ENCODE measurements at places on chromosomes 4 and X.

GRCh38 chr4:114281164-114281960 is 301.9 kb upstream of the ARSJ start:
- H3K36me3 ChIP-seq = no peaks in the 10 kb centered on the region
- no peak overlapping the region for H3K27ac ChIP-seq
- no peak overlapping the region for H3K4me3 ChIP-seq
- DNase-seq = no peak

DNA sequence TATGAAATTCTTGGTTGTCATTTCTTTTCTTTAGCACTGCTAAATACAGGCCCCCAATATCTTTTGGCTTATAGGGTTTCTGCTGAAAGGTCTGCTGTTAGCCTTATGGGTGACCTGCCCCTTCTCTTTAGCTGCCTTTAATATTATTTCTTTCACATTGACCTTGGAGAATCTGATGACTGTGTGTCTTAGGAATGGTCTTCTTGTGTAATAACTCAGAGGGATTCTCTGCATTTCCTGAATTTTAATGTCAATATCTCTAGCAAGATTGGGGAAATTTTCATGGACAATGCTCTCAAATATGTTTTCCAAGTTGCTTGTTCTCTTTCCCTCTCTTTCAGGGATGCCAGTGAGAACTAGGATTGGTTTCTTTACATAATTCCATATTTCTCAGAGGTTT is 292.4 kb downstream of the SLC7A11 start:
- no peaks in the 10 kb centered on the region for H3K36me3 ChIP-seq
- no peak overlapping the region for H3K4me3 ChIP-seq
- H3K4me1 ChIP-seq = no peaks in the 10 kb centered on the region
- DNase-seq = no peak

GRCh38 chr4:189278597-189279165 is 662.0 kb upstream of the FRG1 start:
- H3K4me3 ChIP-seq = no peak overlapping the region
- DNase-seq = no peak
- H3K4me1 ChIP-seq = no peaks in the 10 kb centered on the region
- H3K27me3 ChIP-seq = no peaks in the 10 kb centered on the region

GRCh38 chr4:146334862-146335449 is 120.6 kb downstream of the REELD1 start:
- no peaks in the 10 kb centered on the region for H3K27me3 ChIP-seq
- H3K4me1 ChIP-seq = peaks cover 11% of the 10 kb centered on the region
- no peak overlapping the region for H3K27ac ChIP-seq
- DNase-seq = no peak
- no peak overlapping the region for H3K4me3 ChIP-seq
- H3K36me3 ChIP-seq = no peaks in the 10 kb centered on the region

- H3K36me3 ChIP-seq = no peaks in the 10 kb centered on the region
- DNase-seq = no peak
- no peak overlapping the region for H3K4me3 ChIP-seq
- H3K4me1 ChIP-seq = no peaks in the 10 kb centered on the region
- H3K27ac ChIP-seq = no peak overlapping the region
Measured at GRCh38 chr4:169418846-169419245, 148.1 kb upstream of the SH3RF1 start.

DNA sequence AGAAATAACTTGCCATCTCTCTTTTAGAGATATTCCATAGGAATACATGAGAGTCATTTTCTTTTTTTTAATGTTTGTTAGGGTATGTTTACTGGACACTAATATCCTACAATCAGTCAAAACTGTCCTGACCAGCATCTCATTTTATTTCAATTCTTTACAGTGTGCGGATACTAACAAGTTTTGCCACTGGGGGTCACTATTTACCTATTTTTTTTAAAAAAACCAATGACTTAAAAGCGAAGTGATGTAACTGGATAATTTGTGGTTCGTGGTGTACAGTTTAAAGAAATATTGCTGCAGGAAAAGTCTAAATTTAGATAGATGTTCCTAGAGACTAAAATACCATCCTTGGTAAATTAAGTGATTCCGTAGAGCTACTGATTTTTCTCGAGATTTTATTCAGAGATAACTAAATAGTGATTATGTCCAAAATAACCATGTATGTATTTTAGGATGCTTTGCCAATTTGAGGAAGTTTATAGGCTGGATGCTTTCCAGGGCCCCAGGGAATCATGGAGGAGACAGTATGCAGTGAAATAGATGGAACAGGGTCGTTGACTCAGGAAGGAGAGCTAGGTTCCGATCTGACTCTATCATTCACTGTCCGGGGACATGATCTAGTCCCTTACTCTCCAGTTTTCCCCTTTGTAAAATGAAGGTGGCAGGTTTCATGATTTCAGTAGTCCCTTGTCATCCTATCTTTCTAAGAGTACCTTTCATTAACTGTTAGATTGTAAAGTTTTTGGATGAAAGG is 34.0 kb upstream of the GNPDA2 start:
- peaks cover 3% of the 10 kb centered on the region for H3K4me1 ChIP-seq
- H3K27me3 ChIP-seq = no peaks in the 10 kb centered on the region
- H3K4me3 ChIP-seq = no peak overlapping the region

DNA sequence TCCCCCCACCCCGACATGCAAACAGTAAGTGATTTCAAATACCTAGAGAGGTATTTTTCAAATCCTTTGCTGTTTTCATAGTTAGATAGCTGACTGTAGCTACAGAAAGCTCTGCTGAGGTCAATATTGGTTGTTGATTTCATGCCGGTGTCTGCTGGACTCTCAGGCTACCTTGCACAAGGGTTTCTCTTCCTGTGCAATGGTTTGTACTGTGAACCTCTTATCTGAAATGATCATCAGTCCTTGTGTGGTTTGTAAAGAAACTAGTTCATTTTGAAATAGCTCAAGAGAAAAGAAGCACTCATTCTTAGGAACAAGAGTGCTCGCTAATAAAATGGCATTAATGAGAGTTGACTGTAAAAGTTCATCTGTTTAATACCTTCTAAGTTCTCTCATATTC is 2.1 kb downstream of the MTM1 start:
- no peaks in the 10 kb centered on the region for H3K36me3 ChIP-seq
- no peaks in the 10 kb centered on the region for H3K27me3 ChIP-seq
- peaks cover 60% of the 10 kb centered on the region for H3K4me1 ChIP-seq

- H3K4me1 ChIP-seq = no peaks in the 10 kb centered on the region
- no peaks in the 10 kb centered on the region for H3K27me3 ChIP-seq
- no peaks in the 10 kb centered on the region for H3K36me3 ChIP-seq
- no peak overlapping the region for H3K27ac ChIP-seq
Measured at GRCh38 chr4:16582526-16582925, 315.9 kb downstream of the LDB2 start.

DNA sequence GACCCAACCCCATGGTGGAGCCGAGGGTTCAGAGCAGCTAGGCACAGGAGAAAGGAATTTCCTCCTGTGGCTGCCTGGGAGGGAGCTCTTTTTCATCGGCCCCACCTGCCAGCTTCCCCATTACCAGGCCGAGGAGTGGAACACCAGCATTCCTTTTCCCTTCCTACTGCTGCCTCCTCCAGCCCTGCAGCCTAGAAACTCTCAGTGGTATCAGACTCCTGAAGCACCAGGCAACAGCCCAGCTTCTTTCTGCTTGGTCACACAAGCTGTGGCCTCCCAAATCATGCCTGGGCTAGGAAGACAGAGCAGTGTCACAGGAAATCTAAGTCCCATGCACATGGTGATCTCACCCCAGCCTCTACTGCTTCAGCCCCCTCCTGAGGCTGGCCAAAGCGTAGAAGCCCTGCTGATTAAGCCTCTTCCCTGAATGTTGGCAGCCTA is 30.1 kb downstream of the RTL5 start:
- peaks cover 50% of the 10 kb centered on the region for H3K4me1 ChIP-seq
- H3K27ac ChIP-seq = no peak overlapping the region
- no peak overlapping the region for H3K4me3 ChIP-seq

- no peaks in the 10 kb centered on the region for H3K4me1 ChIP-seq
- H3K27ac ChIP-seq = no peak overlapping the region
- H3K4me3 ChIP-seq = no peak overlapping the region
- DNase-seq = no peak
- H3K36me3 ChIP-seq = no peaks in the 10 kb centered on the region
Measured at GRCh38 chrX:53357799-53358530, 64.5 kb downstream of the SMC1A start.

DNA sequence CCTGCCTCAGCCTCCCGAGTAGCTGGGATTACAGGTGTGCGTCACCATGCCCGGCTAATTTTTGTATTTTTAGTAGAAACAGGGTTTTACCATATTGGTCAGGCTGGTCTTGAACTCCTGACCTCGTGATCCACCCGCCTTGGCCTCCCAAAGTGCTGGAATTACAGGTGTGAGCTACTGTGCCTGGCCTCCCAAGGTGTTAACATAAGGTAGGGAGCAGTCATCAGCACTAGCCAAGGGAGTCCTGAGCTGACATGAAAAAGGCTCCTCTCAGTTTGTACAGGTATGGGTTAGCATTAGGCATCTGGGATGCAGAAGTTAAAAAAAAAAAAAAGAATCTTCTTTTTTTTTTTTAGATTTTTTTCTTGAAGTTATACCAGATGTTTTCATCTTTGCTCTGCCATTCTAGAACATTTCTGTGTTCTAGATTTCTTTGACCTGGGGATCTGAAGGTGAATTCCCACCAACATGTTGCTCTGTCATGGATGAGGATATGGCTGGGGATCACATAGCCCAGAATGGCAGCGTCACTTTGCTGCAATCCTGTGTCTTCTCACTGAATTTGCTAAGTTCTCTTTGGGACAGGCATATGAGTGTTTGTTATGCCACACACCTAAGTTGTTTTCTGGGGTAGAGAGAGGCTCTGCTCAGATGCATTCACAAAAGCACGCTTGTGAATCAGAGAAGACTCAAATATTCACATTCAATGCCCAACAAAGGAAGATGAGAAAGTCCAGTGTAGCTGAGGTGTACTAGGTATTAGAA is 24.4 kb upstream of the PLA2G12A start:
- no peak overlapping the region for H3K4me3 ChIP-seq
- H3K27ac ChIP-seq = no peak overlapping the region
- H3K36me3 ChIP-seq = no peaks in the 10 kb centered on the region
- DNase-seq = no peak
- no peaks in the 10 kb centered on the region for H3K4me1 ChIP-seq

DNA sequence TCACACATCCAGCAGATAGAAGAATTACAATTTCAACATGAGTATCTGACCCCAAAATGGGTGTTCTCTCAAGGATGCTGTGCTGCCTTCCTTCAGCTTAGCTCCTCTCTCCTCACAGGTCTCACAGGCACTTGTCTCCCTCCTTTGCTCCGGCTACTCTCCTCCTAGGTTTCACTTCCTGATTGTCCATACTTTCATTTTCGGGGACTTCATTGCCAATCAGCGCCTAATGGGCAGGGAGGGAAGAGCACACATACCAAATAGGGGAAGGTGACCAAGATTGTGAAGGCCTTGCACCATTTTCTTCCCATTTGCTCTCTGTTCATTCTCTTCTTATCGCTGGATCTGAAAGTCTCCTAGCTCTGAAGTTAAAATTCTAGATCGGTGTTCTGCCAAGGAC is 125.4 kb upstream of the EOLA2 start:
- DNase-seq = no peak
- H3K27me3 ChIP-seq = no peaks in the 10 kb centered on the region
- no peaks in the 10 kb centered on the region for H3K36me3 ChIP-seq
- H3K4me1 ChIP-seq = no peaks in the 10 kb centered on the region
- no peak overlapping the region for H3K27ac ChIP-seq
- H3K4me3 ChIP-seq = no peak overlapping the region

GRCh38 chr4:7132730-7133582 is 59.4 kb upstream of the SORCS2 start:
- no peaks in the 10 kb centered on the region for H3K27me3 ChIP-seq
- no peak overlapping the region for H3K4me3 ChIP-seq
- no peak for DNase-seq
- H3K36me3 ChIP-seq = no peaks in the 10 kb centered on the region
- H3K27ac ChIP-seq = no peak overlapping the region

DNA sequence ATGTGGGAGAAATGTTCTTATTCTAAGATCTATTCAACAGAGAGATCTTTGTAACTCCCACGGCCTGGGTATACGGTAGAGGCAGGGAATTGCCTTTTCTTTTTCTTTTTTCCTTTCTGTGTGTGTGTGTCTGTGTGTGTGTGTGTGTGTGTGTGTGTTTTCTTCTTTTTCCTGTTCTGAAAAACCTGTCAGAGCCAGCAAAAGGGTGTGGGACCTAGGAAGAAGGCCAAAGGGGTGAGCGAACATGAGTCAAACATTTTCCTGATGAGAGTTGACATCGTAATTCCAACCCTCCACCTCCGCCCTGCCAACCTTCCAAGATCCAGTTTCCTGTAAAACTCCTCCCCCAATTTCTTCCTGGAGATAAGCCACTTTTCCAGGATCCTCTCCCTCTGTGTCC is 2.8 kb upstream of the CHIC2 start:
- no peak overlapping the region for H3K4me3 ChIP-seq
- peaks cover 19% of the 10 kb centered on the region for H3K4me1 ChIP-seq
- H3K36me3 ChIP-seq = no peaks in the 10 kb centered on the region
- no peak for DNase-seq
- H3K27me3 ChIP-seq = no peaks in the 10 kb centered on the region

DNA sequence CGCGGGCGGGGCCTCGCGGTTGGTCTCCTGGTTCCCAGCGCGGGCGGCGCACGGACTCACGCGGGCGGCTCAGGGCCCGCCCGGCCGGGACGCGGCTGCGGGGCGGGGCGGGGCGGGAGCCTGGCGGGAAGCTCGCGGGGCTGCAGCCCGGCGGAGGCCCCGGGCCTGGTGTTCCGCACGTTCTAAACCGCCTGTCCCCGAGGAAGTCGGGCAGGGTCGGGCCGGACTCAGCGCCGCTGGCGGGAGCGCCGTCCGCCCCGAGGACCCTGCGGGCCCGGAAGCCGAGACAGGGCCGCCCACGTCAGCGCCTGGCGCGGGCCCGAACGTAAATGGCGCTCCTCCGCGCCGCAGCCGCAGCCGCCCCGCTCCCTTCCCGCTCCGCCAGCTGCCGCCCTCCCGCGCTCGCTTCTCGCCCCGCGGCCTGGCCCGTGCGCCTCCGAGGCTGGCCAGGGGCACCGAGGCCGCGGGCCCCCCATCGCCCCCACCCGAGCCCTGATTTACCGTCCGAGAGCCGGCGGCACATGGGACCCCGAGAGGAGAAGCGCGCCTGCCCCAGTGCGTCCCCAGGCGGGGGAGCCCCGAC is 309 bp upstream of the CTBP1 start:
- no peaks in the 10 kb centered on the region for H3K27me3 ChIP-seq
- peak; percentile 95 for DNase-seq
- peak overlapping the region; percentile 59 for H3K4me3 ChIP-seq
- peak overlapping the region; percentile 85 for H3K27ac ChIP-seq
- no peaks in the 10 kb centered on the region for H3K36me3 ChIP-seq

DNA sequence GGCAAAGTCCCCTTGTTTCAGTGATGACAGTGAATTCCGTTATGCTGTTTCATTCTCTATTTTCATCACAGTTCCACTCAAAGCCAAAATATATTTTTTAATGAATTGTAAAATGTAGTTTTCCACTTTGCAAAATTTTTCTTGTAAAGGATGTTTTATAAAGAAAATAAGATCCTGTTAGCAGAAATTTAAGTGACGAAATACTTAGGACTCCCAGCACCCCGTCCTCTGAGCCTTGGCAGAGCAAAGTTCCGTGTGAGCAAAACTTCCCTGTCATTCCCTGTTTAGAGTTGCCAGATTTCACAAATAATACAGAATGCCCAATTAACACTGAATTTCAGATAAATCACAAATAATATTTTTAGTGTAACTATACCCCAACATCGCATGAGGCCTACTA is 81.0 kb upstream of the RBPJ start:
- no peak overlapping the region for H3K27ac ChIP-seq
- no peak overlapping the region for H3K4me3 ChIP-seq
- H3K36me3 ChIP-seq = no peaks in the 10 kb centered on the region
- DNase-seq = no peak
- no peaks in the 10 kb centered on the region for H3K4me1 ChIP-seq

- H3K4me3 ChIP-seq = no peak overlapping the region
- no peaks in the 10 kb centered on the region for H3K27me3 ChIP-seq
- H3K27ac ChIP-seq = no peak overlapping the region
- no peak for DNase-seq
Measured at GRCh38 chrX:136202889-136203288, 48.3 kb downstream of the MAP7D3 start.

Data from B cell (primary cell).